ENCODE measurements at places on chromosomes 7 and 10.

GRCh38 chr7:98341106-98341505, 59.6 kb downstream of the BRI3 start:
- DNase-seq, result no peak

- DNase-seq, result no peak
Measured at GRCh38 chr10:37789590-37789989, 67.8 kb downstream of the ZNF248 start.

DNA sequence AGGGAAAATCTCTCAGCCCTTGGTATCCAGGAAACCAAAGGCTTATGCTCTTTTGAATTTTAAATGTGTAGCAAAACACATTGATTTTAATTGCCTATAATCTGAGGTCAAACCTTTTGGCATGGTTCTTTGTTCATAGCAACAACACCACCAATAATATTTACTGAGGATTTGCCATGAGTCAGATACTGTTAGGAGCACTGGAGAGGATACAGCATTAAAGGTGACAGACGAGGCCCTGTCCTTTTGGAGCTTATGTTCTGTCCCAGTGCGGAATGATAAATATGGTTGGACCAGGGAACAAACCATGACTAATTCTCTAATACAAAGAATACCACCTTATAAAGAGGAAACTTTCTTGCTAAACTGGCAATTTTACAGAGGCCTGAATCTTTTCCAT, 176.6 kb downstream of the CTNNA3 start:
- no peak for DNase-seq

DNA sequence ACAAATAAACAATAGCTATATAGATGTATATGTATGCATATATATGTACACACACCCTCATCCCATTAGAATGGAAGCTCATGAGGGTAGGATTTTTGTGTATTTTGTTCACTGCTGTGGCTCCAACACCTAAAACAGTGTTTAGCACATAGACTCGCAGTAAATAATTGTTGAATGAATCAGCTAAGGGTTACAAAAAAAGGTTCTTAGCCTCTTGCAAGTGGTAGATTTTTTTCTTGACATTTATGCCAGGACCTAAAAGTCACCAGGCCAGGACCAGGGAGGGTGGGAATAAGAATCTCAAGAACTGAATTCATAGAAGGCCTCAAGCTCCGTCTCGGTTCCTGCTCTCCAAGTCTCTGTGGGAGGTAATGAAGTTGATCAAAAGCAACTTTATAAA, 82.5 kb upstream of the CAPZA2 start:
- DNase-seq, result no peak

GRCh38 chr10:62815381-62816075, 638 bp downstream of the EGR2 start:
- no peak for DNase-seq

DNA sequence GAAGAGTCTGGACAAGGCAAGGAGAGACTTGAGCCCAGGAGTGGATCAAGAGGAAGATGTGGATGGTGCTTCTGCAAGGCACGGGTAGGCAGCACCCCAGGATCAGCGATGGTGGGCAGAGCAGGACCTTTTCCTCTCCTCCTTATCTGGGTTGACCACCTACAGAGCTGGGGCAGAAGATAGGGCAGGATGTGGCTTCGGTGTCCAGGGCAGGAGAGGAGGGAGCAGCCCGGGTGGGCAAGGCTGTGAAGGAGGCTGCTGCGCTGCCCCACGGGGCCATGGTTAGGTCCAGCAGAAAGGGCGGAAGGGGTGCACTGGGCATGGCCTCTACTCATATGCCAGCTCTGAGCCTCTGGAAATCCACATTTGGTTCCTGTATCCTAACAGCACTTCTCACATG, 20.0 kb upstream of the PARP12 start:
- DNase-seq, result no peak

GRCh38 chr10:29067161-29067560, 221.7 kb upstream of the LYZL1 start:
- no peak for DNase-seq

GRCh38 chr10:77647543-77648293, 10.1 kb upstream of the KCNMA1 start:
- DNase-seq, result no peak
